ENCODE measurements at places on chromosomes 2 and 18.

- peaks cover 11% of the 10 kb centered on the region for H3K4me1 ChIP-seq
- no peak overlapping the region for H3K27ac ChIP-seq
- H3K36me3 ChIP-seq: no peaks in the 10 kb centered on the region
- no peaks in the 10 kb centered on the region for H3K27me3 ChIP-seq
Observed at GRCh38 chr18:58400331-58400870, 228.5 kb downstream of the ALPK2 start.

DNA sequence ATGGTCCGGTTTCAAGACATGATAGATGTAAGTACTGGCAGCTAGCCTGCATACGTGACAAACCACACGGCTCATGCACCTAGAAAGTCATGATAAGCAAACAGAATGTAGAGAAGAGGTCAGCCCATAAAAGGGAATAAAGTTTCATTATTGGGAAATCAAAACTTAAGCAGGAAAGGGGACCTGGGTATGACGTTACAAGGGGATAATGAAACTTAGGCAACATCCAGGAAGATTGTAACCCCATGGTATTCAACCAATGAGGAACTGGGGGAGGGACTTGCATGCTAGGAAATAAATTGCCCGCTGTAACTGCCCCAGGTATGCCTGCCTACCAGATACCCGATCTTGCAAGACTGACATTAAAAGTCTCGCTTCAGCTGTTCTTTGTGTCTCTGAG lies 1679.0 kb downstream of the SUCLG1 start:
- no peak for DNase-seq
- H3K4me1 ChIP-seq: no peaks in the 10 kb centered on the region
- H3K36me3 ChIP-seq: no peaks in the 10 kb centered on the region

GRCh38 chr2:30428827-30429461 lies 18.1 kb upstream of the LCLAT1 start:
- no peak for DNase-seq
- no peaks in the 10 kb centered on the region for H3K27me3 ChIP-seq
- no peaks in the 10 kb centered on the region for H3K4me1 ChIP-seq
- H3K27ac ChIP-seq: no peak overlapping the region

DNA sequence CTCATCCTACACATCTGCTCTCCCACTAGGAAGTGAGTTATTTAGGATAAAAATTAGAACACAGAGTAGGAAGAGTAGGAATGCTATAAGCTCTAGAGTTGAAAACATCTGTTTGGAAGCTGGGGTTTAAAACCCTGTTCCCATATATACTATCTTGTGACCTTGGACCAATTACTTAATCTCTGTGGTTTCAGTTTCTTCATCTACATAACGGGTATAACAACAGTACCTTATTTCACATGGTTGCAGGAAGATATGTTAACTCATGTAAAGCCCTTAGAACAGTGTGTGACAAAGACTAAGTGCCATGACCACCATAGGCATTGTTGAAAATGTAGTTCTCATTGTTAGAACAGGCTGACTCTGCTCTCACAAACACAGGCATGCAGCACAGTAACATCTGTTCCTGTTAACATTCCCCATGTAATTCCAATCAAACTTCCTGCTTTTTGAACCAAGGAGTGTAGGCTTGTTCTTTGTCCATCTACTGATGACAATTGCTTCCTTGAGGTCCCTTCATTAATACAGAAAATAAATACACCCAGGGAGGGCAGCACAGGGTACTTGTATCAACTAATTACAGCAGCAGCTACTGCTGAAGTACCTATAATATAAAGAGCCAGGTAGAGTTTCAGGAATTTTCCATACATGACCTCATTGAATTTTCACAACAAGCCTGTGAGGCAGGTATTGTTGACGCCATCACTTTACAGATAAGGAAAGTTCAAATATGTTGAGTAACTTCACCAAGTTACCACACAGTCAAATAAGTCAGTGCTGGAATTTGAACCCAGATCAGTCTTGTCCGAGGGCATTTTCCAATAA lies 204.2 kb downstream of the L3MBTL4 start:
- no peaks in the 10 kb centered on the region for H3K36me3 ChIP-seq
- DNase-seq: no peak
- no peaks in the 10 kb centered on the region for H3K4me1 ChIP-seq
- H3K27me3 ChIP-seq: no peaks in the 10 kb centered on the region

- no peak overlapping the region for H3K27ac ChIP-seq
- no peaks in the 10 kb centered on the region for H3K36me3 ChIP-seq
- no peak overlapping the region for H3K4me3 ChIP-seq
- H3K27me3 ChIP-seq: 0 out of 2 replicates have a peak, but pooled peaks cover 2% of the 10 kb centered on the region
- no peak for DNase-seq
Observed at GRCh38 chr2:128228894-128229293, 89.8 kb downstream of the HS6ST1 start.

GRCh38 chr2:15942711-15943345 lies 2.5 kb downstream of the MYCN start:
- H3K36me3 ChIP-seq: no peaks in the 10 kb centered on the region
- H3K27me3 ChIP-seq: peaks cover 17% of the 10 kb centered on the region
- no peak overlapping the region for H3K27ac ChIP-seq
- no peak for DNase-seq
- H3K4me3 ChIP-seq: no peak overlapping the region

DNA sequence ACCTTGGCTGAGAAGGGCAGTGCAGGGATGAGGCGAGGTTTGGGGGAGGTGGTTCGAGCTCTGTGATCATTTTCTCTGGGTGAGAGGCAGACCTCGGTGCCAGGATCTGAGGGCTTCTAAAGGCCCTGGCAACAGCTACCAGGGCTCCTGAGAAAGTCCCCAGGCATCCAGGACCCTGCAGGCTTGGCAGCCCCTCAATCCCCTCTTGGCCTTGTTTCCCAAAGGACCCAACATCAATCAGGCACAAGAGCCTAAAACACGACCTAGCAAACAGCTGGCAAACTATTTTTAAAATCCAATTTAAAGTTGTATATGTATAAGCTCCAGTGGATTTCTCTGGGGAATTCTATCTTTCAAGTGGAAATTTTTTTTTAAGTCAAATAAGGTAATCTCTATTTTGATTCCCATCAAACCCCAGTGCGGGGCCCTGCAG lies 15.0 kb upstream of the MAT2A start:
- DNase-seq: no peak
- H3K27me3 ChIP-seq: no peaks in the 10 kb centered on the region
- no peak overlapping the region for H3K27ac ChIP-seq
- no peaks in the 10 kb centered on the region for H3K4me1 ChIP-seq
- no peaks in the 10 kb centered on the region for H3K36me3 ChIP-seq
- H3K4me3 ChIP-seq: no peak overlapping the region

- no peak overlapping the region for H3K4me3 ChIP-seq
- H3K4me1 ChIP-seq: peaks cover 13% of the 10 kb centered on the region
- no peak overlapping the region for H3K27ac ChIP-seq
- H3K27me3 ChIP-seq: no peaks in the 10 kb centered on the region
- no peaks in the 10 kb centered on the region for H3K36me3 ChIP-seq
- no peak for DNase-seq
Observed at GRCh38 chr2:105375001-105375561, 23.8 kb downstream of the FHL2 start.

GRCh38 chr2:65369574-65369973 lies 62.8 kb downstream of the SPRED2 start:
- no peak for DNase-seq
- H3K27me3 ChIP-seq: no peaks in the 10 kb centered on the region
- no peak overlapping the region for H3K4me3 ChIP-seq
- peaks cover 42% of the 10 kb centered on the region for H3K4me1 ChIP-seq
- H3K27ac ChIP-seq: no peak overlapping the region

- no peak for DNase-seq
- H3K4me1 ChIP-seq: no peaks in the 10 kb centered on the region
- H3K27ac ChIP-seq: no peak overlapping the region
- H3K36me3 ChIP-seq: no peaks in the 10 kb centered on the region
- no peaks in the 10 kb centered on the region for H3K27me3 ChIP-seq
Observed at GRCh38 chr2:184114439-184114838, 483.9 kb upstream of the ZNF804A start.

- no peaks in the 10 kb centered on the region for H3K36me3 ChIP-seq
- DNase-seq: no peak
- H3K27me3 ChIP-seq: peaks cover 61% of the 10 kb centered on the region
- peaks cover 13% of the 10 kb centered on the region for H3K4me1 ChIP-seq
Observed at GRCh38 chr2:222309361-222309760, 10.6 kb upstream of the PAX3 start.
